Esophagus squamous epithelium (tissue), 5 donors: ENCODE measurements at places on chromosomes 1 and 21. TPM values are rescaled to one million over a fixed set of nuclear protein-coding genes. Genes with fewer than 3 reads are reported as not detected.

ARHGEF11 gene
- total RNA-seq: 15.5 TPM

TAS1R1 gene
- total RNA-seq: not detected

DNA sequence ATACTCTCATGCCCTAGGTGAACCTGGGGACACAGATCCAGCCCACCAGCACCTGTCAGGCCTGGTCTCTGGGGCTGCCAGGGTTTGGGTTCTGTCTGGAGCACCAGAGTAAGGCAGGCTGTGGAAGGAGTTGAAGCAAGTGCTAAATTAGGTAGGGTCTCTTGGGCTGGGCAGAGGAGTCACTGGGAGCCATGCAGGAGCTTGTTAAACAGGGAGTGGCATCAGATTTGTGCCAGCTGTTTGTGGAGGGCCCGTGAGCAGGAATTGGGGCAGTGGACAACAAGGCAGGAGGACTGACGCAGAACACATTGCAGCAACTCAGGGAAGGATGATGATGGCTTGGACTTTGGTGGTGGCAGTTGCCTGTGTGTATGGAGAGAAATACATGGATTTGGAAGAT, 56.3 kb downstream of the PTPRF start:
- DNase-seq: no peak

KCNJ9 gene
- not detected for total RNA-seq

- DNase-seq: no peak
Observed at GRCh38 chr1:112496290-112496689, 12.5 kb upstream of the WNT2B start.

DNA sequence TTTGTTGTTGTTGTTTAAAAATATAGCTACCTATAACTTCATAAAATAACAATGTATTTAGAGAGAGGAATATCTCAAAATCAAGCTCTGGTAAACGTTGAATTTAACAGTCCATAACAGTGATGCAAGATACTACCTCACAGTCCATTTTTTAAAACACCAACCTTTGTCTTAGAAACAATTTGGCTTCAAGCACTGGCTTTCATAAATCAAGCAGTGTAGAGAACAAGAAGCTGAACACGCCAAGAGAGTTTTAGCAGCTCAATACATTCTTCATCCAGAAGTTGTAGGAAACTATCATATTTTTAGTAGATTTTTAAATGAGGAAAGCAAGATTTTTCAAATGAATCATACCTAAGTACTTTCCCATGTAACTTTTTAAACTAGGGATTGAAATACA, 334.3 kb upstream of the ADAMTS5 start:
- DNase-seq: no peak

DNA sequence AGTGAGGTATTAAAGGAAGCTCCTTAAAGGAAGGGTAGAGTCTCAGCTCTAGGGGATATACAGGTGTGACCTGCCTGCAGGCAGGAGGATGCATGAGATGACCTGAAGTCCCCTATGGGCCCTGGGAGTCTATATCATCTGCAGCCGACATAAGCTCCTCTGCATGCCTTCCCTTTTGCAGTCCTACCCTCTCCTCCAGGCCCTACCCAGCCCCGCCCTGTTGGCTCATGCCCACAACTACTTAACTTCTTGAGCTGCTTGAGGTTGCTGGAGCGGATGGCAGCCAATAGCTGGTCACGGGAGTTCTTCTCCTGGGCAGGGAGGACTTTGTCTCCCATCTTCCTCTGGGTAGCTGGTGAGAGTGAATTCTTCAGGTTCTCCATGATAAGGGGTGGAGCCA, 10.3 kb downstream of the SHISA4 start:
- no peak for DNase-seq
